Stimulated activated CD4-positive, alpha-beta T cell treated with anti-CD3 and anti-CD28 coated beads, Interleukin-1b, Interleukin-23, amount 100 ng/mL, for 24 hours (primary cell): ENCODE measurements at places on chromosomes 2 and 18.

- DNase-seq: no peak
These were observed 359.2 kb downstream of the GALR1 start for GRCh38 chr18:77608807-77609206.

GRCh38 chr2:211516537-211516936, 960.1 kb downstream of the CPS1 start:
- no peak for DNase-seq

- no peak for DNase-seq
These were observed 120.1 kb downstream of the CACNB4 start for GRCh38 chr2:151978709-151979108.

- no peak for DNase-seq
These were observed 678.9 kb upstream of the LRRTM4 start for GRCh38 chr2:78201064-78201575.

DNA sequence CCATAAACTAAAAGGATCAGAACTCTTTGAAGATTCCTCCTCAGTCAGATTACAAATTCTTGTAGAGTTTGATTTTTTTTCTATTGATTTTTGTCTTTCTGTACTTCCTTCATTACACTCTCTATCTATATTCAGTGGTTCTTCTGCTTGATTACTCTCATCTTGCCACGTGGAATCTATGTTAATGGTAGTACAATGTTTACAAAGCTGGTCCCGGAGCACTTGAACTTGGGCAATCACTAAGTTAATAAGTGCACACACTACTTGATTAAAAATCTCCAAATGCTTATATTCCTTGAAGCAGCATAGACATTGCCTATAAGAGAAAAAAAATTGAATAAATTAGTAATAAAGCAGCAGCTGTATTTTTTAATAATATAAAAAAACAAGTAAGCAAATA, 65.1 kb downstream of the USP34 start:
- DNase-seq: no peak

DNA sequence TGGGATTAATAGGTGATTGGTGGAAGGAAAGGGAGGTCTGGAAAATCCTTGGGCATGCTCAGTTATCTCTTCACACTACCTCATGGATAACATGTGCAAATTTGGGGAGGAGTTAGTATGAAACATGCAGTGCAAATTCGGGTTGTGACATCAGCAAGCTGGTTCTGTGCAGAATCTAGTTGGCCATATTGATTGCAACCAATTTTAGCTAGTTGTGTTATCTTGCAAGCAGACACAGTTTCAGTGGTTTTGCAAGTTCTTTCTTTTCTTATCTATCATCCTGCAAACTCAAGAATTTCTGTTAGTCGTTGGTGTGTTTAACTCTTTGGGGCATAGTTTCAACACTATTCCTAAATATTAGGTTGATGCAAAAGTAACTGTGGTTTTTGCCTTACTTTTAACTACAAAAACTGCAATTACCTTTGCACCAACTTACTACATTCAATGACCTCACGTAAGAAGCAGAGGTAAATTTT, 135.4 kb downstream of the PTH2R start:
- no peak for DNase-seq

DNA sequence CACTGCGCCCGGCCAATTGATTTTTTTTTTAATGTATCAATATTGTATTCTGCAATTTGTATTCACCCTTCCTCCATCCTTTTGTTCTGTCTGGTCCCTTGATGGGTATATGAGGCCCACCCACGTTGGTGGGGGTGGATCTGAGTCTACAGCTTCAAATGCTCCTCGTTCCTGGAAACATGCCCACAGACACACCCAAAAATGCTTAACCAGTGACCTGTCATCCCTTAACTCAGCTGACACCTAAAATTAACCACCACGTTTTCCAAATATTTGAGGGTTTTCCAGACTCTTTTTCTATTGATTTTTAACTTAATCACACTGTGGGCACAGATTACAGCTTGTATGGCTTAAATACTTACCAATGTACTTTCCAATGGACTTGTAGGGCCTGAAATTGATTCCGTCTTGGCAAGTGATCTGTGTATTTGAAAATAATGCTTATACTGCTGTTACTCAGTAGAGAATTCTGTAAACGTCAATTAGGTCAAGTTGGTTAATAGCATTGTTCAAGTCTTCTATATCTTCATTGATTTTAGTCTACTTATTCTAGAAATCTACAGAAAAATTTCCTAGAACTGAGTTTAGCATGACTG, 34.4 kb upstream of the CYP27C1 start:
- DNase-seq: no peak

- no peak for DNase-seq
These were observed 20.6 kb upstream of the EPAS1 start for GRCh38 chr2:46276642-46277041.

DNA sequence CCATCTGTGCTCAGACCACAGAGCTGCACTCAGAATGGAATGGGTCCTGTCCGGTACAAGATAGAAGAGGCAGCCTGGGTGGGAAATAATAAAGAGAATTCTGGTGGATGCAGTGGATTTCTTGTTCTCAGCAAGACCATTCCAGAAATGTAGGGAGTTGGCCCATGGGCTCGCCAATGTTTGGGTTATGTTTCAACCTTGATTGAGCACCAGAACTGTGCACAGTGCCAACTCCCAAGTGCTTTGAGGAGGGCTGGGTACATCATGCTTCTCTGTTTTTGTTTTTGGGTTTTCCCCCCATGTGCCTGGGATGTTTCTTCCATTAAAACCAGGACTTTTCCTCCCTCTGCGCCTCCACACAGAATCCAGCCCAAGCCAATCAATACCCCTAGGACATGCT, 304.1 kb downstream of the TNS1 start:
- no peak for DNase-seq

DNA sequence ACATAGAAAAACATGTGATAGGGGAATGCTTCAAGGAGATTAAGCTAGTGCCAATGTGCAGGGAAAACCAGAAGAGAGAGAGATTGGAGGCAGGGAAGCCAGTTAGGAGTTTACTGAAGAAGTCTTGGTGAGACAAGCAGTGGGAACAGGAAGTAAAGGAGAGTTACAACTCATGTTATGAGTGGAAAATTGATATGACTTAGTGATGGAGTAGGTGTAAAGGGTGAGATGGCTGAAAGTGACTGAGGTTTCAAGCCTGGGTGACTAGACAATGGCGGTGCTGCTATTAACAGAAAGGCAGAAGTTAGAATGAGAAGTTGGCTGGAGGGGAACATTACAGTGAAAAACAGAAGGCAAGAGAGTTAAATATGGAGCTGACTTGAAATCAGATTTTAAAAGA, 16.5 kb downstream of the DOK1 start:
- DNase-seq: no peak

DNA sequence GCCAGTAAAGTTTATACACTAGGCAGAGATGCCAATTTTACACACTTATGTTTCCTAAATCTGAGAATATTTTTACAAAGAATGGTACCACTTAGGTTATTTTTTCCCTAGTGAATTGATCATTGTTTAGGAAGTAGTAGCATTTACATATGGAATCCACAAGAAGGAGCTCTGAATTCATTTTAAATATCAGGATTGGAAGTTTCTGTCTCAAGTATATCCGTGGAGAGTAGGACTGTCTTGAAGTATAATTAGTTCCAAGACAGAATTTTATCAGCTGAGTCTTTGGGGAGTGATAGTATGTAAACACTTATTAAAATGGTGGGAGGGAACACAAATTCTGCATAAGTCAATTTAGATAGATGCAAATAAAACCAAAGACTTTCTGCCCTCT, 82.3 kb upstream of the FAM98A start:
- no peak for DNase-seq

GRCh38 chr2:232240906-232241305, 137.6 kb upstream of the ALPP start:
- no peak for DNase-seq

DNA sequence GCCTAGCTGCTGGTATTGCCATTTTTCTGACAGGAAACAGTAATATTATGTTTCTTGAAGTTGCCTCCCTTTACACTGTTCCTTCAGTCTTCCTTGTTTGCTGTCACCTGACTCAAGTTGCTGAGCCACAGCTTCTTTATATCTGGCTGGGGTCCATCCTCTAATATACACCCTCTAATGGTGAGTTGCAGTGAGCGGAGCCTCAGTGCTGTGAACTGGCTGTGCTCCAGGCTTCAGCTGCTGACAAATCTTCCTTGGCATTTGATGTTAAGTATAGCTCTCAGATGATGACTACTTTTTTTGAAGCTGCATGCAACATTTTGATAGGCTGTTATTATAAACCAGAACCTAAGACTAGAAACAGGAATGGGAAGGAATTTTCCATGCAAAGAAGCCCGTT, 366.7 kb downstream of the NUP35 start:
- DNase-seq: no peak

- no peak for DNase-seq
These were observed 15.5 kb upstream of the ITGA4 start for GRCh38 chr2:181441670-181442069.

GRCh38 chr2:82000606-82001005, 1696.1 kb upstream of the LRRTM1 start:
- DNase-seq: no peak

DNA sequence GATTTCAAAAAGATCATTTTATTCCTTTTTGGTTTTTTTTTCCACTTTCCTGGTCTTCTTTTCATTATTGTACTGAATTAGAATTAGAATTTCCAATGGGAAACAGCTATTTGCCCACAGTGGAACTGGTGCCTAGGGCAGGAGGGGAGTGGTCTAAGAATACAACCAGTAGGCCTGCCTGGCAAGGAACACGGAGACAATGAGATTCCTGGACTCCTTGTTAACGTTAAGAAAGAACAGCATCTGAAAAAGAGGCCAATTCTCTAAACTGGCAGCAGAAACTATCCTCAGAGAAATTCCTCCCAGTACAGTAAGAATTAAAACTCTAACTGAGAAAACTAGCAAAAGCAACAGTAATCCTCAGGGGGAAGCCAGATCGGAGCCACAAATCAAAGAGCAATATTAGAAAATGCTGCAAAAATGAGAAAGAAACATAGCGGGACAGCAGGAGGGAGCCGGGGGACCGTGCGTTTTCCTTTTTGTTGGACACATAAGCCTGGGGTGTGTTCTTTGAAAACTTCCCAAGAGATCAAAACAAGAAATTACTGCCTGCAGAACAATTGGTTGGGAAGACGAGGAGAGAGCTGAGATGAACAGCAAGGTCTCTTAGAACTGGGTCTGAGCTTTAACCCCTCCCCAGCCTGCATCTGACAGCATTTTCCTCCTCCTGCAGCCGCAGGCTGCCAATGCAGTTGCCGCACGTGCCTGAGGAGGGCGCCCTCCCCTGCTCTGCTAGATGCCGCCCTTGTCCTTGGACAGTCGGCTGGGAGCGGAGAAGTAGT, 776.0 kb downstream of the TSN start:
- DNase-seq: no peak

GRCh38 chr18:70411876-70412435, 123.1 kb downstream of the SOCS6 start:
- no peak for DNase-seq

GRCh38 chr2:56613254-56613653, 429.5 kb downstream of the CCDC85A start:
- no peak for DNase-seq

DNA sequence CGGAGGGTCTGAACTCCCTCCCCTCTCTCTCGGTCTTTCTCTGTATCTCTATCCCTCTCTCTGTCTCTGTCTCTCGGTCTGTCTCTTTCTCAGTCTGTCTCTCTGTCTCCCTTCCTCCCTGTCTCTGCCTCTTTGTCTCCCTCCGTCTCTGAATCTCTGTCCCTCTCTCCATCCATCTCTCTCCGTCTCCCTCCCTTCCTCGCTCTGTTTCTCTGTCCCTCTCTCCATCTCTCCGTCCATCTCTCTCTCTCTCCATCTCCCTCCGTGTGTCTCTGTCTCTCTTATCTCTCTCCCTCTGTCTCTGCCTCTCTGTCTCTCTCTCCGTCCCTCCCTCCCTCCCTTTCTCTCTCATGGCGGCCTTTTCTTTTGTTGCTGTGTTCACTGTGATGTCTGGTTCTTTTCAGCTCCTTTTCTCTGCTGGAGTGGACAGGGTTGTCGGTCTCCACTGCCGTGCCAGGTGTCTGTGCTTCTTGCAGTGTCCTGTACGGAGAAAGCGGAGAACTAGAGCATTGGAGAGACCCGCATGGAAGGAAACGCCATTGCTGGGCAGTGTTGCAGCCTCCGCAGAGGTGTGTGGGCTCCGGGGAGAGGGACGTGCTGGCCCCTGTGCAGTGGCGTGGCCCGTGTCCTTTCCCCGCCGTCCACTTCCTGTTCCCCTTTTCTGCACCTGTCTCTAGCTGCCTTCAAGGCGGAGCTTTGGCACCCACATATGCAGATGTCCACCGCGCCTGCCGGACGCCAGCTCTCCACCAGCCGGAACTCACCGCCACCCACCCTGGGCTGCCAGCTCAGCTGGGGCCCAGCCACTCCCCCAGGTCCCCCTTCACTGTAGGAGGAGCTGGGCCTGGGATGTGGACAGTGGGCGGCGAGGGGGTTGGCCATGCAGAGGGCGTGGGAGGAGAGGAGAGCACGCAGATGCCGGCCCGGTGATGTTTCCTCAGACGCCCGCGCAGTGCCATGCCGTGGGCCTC, 113.1 kb downstream of the NFATC1 start:
- no peak for DNase-seq

DNA sequence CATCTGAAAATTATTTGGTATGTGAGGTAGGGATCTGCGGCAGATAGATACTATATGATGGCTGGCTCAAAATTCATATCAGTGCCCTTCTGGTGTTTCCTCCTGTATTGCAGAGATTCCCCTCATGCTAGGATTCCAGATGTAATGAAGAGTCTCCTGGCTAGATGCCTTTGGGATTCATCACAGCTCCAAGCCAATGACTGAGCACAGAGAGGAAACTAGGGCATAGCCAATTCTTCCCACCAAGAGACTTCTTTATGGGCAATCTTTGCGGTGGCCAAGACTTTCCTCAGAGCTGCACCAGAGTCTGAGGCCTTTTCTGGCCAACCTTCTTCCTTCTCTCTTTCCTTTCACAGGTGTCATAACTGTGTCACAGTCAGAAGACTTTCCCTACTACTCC, 25.5 kb upstream of the CIB4 start:
- DNase-seq: no peak

DNA sequence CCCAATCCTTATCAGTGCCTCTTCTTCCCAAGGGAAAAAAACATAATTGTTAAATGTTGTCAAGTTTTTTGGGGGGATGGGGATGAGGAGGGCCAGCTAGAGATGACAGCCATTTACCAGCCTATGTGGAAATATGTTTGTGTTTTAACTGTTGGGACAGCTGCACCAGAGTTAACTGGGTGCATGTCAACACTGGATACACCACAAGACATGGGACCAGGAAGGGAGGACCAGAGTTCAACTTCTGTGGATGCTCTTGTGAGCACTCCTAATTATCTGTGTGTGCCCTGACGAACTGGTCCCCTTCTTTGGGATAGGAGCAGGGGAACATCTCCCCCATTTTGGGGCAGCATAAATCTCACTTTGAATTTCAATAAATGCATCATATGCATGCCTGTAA, 66.1 kb upstream of the FZD5 start:
- no peak for DNase-seq
